ENCODE measurements at places on chromosomes 2 and 18.
A peak's percentile ranks its signal among the peaks of the same experiment; 100 is the strongest.

GRCh38 chr2:164498836-164499235, 122.4 kb downstream of the GRB14 start:
- DNase-seq: peak; percentile 43

- no peak for DNase-seq
Observed at GRCh38 chr18:9968081-9968848, 54.4 kb downstream of the VAPA start.

DNA sequence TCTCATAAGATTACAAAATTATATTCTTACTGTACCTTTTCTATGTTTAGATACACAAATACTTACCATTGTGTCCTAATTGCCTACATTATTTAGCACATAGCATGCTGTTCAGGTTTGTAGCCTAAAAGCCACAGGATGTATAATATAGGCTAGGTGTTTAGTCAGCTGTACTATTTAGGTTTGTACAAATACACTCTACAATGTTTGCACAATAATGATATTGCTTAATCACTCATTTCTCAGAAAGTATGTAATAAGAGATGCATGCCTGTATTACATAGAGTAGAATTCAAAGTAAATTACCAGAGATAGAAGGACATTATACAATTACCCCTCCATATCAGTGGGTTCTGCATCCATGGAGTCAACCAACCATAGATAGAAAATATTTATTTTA, 201.1 kb upstream of the COL3A1 start:
- no peak for DNase-seq

DNA sequence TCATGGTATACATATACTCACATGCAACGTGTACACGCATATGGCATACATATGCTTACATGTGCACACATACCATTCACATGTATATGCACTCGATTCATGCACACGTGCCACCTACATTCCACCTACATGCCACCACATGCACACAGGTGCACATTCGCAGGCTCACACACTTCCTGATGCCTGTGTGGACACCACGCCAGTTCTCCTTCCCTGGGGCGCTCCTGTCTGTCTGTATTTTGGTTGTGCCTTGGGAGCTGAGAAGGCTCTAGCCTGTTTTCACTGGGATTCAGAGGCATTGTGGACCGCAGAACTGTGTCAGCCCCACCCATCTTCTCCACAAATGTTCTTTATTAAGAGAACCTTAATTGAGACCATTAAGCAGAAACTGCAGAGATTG, 96.6 kb upstream of the CTDP1 start:
- DNase-seq: no peak

DNA sequence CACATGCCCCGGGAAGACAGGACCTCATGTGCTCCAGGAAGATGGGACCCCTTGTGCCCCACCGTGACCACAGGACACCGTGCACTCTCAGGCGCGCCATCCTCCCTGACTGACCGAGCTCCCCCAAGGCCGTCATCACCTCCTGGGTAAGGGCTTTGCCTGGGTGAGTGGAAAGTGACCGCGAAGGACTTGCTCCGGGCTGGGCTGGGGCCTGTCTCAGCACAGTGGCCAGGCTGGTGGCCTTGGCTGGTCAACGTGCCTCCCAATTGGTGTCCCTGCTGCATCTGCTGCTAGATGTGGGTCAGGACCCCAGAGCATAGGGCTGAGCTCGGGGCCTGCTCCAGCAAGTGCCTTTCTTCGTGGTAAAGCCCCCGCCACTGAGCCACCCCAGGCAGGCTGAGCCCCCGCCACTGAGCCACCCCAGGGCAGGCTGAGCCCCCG, 69.7 kb upstream of the CTDP1 start:
- DNase-seq: no peak

DNA sequence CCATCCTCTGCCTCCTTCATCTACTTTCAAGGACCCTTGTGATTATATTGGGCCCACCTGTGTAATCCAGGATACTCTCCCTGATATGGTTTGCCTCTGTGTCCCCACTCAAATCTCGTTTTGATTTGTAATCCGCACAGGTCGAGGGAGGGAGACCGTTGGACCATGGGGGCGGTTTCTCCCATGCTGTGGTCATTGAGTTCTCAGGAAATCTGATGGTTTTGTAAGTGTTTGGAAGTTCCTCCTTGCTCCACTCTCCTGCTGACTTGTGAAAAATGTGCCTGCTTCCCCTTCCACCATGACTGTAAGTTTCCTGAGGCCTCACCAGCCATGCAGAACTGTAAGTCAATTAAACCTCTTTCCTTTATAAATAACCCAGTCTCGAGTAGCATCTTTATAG, 42.0 kb upstream of the EML6 start:
- no peak for DNase-seq

DNA sequence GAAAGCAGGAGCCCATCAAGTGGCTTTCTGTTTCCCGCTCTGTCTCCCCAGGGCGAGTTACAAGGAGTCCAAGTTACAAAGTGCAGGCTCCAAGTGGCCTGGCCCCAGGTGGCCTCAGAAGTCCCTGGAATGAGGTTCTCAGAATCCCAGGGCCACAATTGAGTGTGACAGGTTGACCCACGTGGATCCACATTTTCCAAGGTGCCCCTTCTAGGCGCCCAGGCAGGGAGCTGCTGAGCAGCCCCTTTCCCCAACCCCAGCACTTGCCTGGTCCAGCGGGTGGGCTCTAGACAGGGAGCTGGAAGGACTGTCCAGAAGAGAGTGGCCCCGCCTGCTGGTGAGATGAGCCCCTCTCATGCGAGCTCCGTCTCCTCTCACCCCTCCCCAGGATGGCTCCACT, 253.4 kb downstream of the CYP26B1 start:
- peak; percentile 34 for DNase-seq
